NCI-H774 (cell line): ENCODE measurements at places on chromosomes 16 and 17.
A peak's percentile ranks its signal among the peaks of the same experiment; 100 is the strongest.

DNA sequence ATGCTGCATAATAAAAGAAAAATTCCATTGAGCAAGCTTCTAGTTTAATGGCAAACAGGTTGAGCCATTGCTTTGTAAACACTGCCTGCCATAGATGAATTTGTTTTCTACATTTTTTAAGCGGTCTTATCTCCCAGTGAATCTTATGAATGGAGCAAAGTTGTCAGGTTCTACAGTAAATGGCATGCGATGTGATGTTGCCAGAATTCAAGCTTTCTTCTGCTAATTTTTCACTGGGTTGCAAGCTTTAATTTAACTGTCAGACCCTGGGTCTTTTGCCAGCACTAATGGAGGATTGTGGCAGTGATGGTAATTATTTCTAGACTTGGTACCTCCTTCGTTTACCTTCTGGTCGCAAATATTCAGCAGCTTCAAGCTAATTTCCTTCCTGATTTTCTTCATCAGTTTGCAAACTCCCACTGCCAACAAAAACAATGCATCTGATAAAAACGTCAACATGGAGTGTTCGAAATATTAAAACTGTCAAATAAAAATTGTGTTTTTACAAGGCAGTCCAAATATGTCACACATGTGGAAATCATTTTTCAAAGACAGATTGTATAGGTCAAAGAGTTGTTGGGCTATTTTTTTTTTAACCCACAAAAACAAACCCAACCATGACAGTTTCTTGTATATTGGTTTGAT, 274.2 kb upstream of the ERCC4 start:
- no peak for DNase-seq

- DNase-seq: no peak
These were observed 9.3 kb upstream of the CARD14 start for GRCh38 chr17:80160536-80160935.

GRCh38 chr17:42522798-42523278, 13.2 kb upstream of the NAGLU start:
- DNase-seq: no peak

- DNase-seq: no peak
These were observed 193.4 kb downstream of the FOXL1 start for GRCh38 chr16:86771506-86772460.

DNA sequence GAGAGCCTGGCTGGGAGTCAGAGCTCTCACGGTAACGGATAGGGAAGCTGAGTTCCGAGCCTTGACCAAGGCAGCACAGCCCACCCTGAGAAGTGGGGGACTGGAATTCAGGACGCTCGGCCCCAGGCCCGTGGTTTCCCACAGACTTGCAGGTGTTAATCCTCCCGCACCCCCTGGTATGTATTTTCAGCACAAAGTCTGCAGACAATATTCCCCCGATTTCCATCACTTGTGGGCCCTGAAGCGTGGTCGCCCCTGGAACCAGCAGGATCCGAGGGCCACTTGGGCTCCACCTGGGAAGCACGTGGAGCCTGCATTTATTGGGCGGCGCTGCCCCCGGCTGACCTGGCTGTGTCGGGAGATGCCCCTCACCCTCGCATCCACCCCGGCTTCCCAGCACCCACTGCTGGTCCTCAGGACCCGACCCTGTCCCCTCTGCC, 60.2 kb downstream of the WSB1 start:
- no peak for DNase-seq

DNA sequence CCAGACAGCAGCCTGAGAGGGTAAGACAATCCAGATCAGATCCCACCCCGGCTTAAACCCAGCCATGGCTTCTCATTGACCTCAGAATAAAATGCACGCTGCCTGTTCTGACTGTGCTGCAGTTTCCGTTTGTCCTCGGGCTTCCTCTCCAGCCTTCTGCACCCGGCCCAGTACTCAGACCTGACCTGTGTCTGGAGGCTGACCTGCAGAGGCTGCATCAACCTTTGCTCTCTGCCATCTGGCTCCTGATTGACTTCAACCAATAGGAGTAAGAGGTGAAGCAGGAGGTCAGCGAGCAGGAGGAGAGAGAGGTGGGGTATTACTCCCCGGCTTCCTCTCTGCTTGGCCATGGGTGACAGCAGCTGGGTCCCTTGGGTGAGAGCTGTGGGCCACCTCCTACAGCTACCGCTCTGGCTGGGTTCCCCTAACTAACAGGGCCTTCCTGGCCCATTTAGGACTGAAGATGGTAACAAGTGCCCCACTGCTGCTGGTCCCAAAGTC, 46.7 kb downstream of the C16orf82 start:
- no peak for DNase-seq

DNA sequence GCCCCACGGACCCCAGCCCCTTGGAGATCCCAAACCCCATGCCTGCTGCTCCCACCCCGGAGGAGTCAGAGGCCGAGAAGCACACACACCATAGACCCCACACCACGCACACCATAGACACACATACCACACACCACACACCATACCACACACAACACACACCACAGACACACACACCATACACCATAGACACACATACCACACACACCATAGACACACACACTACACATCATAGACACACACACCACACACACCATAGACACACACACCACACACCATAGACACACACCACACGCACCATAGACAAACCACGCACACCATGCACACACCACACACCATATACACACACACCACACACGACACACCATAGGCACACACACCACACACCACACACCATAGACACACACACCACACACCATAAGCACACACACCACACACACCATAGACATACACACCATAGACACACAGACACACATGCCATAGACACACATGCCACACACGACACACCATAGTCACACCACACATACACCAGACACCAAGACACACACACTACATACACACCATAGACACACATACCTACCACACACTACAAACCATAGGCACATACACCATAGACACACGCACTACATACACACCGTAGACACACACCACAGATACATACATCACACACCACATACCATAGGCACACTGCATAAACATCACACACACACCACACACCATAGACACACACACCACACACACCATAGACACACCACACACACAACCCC, 11.3 kb downstream of the TBC1D16 start:
- no peak for DNase-seq

GRCh38 chr17:34220752-34221395, 34.2 kb upstream of the CCL2 start:
- no peak for DNase-seq

- DNase-seq: no peak
These were observed 7.7 kb downstream of the CHAD start for GRCh38 chr17:50460831-50461526.

- no peak for DNase-seq
These were observed 50.5 kb downstream of the EPN2 start for GRCh38 chr17:19287651-19288050.

DNA sequence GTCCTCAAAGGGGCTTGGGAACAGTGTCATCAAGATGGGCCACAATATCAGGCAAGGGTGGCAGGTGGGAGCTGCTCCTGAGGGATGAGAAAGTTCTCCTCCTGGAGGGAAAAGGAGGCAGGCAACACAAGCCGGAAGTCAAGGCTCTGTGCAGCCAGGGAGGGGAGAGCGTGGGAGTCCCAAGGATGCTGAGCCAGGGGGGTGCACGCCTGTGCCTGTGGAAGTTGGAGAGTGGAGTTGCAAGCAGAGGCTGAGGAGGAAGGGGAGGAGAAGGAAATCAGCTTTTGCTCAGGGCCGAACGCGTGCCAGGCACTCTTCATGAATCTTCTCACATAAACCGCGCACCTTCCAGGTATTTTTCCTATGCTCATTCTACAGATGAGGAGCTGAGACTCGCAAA, 7.4 kb upstream of the SLC13A2 start:
- DNase-seq: no peak

- DNase-seq: no peak
These were observed 111.7 kb upstream of the FOXF1 start for GRCh38 chr16:86398622-86399021.

- DNase-seq: no peak
These were observed 26.3 kb upstream of the C1QTNF8 start for GRCh38 chr16:1122398-1122765.

DNA sequence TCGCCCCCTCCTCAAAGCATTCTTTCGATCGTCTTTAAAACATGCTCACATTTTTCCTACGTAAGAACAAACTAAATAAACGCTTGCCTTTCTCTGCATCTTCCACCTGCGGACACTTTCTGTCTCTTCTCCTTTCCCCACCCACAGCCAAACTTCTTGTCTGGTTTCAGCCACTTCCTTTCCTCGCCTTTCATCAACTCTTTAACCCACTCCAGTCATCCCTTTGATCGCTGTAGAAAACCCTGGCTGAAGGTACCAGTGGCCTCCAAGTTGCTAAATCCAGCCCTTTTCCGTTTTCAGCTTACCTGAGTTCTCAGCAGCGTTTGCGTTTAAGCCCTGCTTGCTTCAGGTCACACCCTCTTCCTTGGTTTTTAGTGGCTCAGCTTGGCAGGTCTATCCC, 483 bp downstream of the RPA1 start:
- DNase-seq: no peak

GRCh38 chr16:68800257-68800875, 43.0 kb upstream of the TANGO6 start:
- no peak for DNase-seq

GRCh38 chr16:4487955-4488498, 11.8 kb downstream of the HMOX2 start:
- DNase-seq: peak; percentile 22

- no peak for DNase-seq
These were observed 3.3 kb downstream of the GOT2 start for GRCh38 chr16:58730724-58731370.

- no peak for DNase-seq
These were observed 13.4 kb downstream of the ARL4D start for GRCh38 chr17:43412166-43412565.

DNA sequence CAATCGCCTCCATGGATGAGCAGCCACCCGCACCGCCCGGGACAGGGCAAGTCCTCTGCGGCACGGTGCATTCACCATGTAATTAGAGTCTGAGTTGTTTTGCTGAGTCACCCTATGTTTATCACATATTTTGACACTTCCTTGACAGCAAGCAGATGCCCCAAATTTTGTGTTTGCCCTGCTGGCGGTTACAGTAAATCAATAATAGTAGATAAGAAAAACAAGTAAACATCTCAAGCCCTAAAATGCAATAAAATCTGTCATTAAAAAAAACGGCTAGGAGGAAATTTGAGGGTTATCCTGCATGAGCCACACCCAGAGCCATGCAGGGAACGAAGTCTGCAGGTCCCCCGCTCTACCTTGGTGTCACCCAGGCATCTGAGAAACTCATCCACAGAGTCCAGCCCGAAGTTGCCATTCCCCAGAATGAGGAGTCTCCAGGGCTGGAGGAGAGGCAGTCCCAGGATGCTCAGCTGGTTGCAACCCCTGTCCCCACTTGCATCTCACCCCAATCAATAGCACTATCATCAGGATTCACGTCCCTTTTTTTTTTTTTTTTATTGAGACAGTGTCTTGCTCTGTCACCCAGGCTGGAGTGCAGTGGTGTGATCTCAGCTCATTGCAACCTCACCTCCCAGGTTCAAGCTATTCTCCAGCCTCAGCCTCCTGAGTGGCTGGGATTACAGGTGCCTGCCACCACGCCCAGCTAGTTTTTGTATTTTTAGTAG, 16.5 kb upstream of the ST6GALNAC1 start:
- DNase-seq: peak; percentile 15

- no peak for DNase-seq
These were observed 746 bp downstream of the HS3ST2 start for GRCh38 chr16:22814711-22815105.

GRCh38 chr17:36807496-36808179, 129.6 kb upstream of the LHX1 start:
- no peak for DNase-seq

DNA sequence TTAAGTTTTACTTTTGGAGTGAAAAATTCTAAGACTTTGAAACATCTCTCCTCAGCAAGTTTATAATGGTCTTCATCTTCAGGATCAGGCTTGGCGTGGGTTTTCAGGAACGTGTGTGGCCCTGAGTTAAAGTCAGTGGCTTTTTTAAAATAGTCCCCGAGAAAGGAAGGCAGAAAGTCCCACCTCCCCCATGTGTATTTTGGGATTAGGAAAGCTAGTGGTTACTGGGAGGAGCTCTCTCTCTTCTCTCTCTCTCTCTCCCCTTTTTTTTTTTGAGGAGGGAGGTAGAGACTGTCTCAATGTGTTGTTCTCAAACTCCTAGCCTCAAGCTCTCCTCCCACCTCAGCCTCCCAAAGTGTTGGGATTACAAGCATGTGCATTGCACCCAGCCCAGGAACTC, 213.2 kb downstream of the IRX3 start:
- no peak for DNase-seq

GRCh38 chr16:84286578-84287240, 8.0 kb upstream of the WFDC1 start:
- DNase-seq: no peak

GRCh38 chr16:46996391-46996790, 22.9 kb upstream of the DNAJA2 start:
- DNase-seq: no peak

DNA sequence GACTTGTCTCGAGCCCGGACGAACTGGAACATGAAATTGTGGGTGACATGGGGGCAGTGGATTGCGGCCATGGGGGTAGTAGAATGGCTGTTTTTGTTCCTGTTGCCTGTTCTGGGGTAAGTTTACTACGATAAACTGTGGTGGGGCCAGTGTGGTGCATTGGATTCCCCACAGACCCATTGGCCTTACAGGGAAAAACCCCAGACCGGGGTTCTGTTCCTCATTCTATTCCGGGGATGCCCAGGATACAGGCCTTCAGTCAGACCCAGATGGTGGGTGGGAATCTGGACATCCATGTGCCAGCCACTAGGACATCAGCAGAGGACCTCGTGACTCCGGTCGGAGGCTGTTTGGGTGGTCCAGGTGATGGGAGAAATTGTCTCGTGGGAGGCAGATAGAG, 88.1 kb downstream of the ABCC1 start:
- no peak for DNase-seq

DNA sequence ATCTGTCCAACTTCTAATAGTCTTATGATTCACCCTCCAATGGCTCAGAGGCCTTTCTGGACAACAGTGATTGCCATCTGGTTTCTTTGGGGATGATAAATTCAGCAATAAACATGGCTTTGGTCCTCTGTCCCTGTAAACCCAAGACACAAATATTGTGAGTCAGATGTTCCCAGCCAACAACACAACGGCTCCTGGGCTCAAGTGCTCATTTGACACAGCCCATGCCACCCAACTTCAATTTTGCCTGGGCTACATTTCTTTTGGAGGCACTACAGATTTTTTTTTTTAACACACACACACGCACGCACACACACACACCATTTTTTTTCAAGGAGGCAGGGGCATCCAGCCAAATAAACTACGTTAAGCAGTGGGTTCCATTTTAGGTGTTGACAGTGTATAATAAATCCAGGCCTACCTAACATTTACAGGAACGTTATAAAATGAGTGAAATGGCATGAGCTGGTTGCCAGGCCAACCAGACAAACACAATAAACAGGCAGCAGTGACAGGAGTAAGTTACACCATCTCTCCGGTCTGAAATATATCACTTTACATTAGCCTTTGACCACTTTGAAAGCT, 939.9 kb upstream of the SOX9 start:
- peak; percentile 91 for DNase-seq

DNA sequence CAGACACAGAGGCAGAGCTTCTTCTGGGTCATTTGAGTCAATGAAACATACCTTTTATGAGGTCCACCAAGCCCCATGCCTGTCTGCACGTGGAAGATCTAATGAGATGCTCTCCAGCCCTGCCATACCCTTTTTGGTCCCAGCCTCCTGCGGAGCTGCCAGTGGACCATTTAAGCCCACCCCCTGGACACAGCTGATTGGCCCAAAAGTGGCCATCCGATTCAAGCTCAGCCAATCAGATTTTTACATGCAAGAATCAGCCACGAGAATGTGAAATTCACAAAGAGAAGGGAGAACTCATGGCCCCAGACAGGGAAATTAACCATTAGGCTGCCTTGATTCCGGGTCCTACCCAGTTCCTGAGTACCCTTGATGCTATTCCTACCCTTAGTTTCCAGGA, 231.0 kb upstream of the EEF2KMT start:
- no peak for DNase-seq
